ENCODE measurements at places on chromosomes 5 and 9.

DNA sequence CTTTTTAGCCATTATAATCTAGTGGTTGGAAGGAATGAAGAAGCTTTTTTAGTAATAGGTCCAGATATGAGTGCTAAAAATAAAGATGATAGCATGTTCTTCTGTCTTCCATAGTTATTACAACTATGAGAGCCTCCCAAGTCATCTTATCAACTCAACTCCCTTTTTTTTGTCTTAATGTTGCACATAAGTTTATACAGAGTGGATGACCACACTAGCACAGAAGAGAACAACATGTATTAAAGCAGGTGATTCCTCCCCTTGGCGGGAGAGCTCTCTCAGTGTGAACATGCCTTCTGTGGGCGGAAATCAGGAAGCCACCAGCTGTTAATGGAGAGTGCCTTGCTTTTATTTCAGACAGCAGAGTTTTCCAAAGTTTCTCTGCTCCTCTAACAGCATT, 40.1 kb upstream of the STX17 start:
- no peak for DNase-seq

DNA sequence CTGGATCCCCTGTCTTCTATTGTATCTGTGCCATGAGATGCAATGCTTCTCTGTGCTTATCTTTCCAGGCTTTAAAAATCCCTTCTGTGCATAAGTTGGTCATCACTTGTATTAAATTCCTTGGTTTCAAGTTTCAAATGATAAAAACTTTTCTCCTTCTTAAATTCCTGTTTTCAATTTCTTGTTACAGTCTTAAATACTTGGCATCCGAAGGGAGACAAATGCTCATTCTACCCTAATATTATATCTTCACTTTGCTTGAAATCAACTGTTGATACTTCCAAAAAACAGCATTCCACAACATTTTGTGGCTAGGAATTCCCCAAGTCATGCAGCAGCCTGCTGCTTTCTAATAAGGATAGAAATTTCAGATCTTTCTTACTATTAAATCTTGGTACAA, 413.2 kb upstream of the ACTBL2 start:
- DNase-seq = no peak

- DNase-seq = no peak
Observed at GRCh38 chr9:15211815-15212495, 95.1 kb downstream of the TTC39B start.

GRCh38 chr5:169085636-169086035, 215.3 kb downstream of the SLIT3 start:
- DNase-seq = no peak

- no peak for DNase-seq
Observed at GRCh38 chr9:107007402-107007801, 144.4 kb downstream of the ZNF462 start.

DNA sequence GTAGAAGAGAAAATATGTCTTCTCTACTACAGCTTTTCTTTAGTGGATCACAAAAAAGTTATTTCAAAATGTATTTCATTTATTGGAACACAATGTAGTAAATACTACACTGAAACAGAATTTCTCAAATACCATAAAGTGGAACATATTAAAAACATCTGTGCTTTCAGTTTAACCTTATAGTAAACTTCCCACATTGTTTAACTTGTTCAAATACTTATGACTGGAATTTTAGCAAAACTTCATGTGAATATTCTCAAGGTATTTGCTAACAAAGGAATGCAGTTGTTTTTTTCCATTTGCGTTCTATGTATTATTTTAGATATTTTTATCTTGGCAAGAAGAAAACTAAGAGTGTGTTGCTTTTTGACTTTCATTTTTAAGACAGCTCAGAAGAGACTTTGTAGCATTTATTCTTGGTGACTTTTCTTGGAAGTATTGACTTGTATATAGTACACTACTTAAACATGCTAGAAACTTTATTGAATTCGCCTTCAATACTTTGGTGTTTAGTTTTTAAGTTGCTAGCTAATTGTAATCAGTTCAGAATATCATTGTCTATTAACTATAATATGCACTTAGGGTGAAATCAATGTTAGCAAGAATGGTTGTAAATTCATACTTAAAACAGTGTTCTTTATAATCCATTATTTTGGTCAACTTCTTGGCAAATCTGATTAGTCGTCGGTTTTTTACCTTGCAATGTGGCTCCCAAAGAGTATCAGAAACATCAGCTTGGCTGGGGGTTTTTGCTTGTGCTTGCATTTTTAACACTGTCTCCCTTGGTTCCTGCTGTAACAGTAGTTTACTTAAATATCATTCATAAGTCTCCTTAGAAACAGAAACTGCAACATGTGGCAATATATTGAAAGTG, 5.0 kb upstream of the RHOBTB3 start:
- no peak for DNase-seq

GRCh38 chr5:89946916-89947315, 462.6 kb downstream of the CETN3 start:
- no peak for DNase-seq

- no peak for DNase-seq
Observed at GRCh38 chr5:1042626-1043025, 34.0 kb downstream of the NKD2 start.

DNA sequence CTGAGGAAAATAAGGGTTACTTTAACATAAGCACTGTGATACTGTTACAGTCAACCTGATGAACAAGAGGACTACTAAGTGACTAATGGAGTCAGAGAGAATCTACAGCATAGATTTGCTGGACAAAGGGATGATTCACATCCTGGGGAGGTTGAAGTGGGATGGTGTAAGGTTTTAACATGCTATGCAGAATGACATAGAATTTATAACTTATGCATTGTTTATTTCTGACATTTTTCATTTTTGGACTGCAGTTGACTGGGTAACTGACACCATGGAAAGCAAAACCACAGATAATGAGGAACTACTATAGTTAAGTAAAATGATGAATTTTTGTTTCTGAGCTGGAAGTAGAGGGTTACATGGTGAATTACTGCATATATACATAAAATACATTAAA, 389.2 kb downstream of the MAT2B start:
- DNase-seq = no peak

DNA sequence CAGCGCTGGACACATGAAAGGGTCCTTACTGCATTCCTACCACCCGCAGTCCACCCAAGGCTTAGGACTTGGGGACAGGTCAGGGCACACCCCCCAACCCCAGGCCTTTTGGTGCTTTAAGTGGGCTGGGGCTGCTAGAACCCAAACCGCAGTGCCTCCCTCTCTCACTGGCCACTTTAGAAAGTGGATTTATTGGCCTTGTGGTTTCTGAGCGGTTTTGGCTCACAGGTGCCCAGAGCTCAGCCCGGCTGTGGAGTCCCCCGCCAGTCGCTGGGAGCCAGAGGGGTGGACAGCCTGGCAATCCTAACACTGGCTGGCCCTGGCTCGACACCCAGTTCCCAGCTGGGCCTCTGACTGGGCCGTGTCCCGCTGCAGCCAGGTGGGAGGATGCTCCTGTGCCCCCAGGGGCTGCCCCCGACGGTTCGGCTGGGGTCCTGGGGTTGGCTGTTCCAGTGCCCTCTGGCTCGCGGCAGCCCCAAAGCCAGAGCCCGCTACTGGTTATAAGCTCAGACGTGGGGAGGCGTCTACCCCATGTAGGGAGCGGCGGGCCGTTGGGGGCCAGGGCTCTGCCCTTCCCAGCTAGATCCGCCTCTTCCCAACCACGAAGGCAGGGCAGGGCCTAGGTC, 65.2 kb upstream of the RNU6ATAC start:
- no peak for DNase-seq

DNA sequence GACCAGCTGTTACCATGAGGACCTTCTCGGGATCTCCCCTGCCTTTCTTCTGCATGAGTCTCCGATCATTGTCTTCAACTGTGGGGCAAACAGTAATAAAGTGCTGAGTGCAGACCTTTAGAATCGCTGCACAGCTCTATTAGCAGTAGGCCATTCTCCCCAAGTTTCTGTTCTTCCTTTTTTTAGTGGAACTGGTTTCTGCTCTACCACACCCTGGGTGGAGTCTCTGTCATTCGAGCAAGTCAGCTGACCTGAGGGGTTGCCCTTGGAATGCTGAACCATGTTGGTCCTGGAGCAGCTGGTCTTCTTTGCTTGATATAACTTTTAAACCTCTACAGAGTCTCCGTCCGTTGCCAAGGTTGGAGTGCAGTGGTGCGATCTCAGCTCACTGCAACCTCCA, 33.4 kb upstream of the GNPDA1 start:
- DNase-seq = no peak

DNA sequence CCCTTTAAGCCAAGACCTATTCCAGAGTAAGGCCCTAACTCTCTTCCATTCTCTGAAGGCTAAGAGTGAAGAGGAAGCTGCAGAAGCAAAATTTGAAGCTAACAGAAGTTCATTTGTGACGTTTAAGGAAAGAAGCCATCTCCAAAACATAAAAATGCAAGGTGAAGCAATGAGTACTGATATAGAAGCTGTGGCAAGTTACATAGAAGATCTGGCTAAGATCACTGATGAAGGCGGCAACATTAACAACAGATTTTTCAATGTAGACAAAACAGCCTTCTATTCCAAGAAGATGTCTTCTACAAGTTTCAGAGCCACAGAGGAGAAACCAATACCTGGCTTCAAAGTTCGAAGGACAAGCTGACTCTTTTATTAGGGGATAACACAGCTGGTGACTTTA, 1143.4 kb downstream of the CDH12 start:
- no peak for DNase-seq

DNA sequence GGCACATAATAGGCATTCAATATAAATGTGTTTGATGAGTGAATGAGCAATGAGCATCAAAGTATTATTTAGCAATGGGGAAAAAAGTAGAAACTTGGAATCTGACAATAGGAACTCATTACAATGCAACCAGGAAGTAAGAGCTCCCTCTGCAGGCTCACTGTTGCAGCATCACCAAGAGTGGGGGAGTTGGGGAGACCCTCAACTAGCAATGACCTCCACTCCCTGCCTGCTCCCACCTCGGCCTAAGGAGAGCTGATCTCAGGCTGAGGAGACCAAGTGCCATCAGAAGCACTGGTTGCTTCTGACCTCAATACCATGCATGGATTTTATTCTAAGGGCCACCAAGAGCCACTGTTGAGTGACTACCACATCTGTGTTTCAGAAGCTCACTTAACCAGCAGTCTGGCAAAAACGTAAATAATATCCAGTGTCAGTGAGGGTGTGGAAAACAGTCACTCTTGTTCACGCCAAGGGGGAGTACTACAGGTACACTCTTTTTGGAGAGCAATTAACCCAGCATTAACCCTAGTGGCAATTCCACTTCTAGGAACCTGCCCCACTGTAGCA, 8.0 kb downstream of the VDAC1 start:
- no peak for DNase-seq

DNA sequence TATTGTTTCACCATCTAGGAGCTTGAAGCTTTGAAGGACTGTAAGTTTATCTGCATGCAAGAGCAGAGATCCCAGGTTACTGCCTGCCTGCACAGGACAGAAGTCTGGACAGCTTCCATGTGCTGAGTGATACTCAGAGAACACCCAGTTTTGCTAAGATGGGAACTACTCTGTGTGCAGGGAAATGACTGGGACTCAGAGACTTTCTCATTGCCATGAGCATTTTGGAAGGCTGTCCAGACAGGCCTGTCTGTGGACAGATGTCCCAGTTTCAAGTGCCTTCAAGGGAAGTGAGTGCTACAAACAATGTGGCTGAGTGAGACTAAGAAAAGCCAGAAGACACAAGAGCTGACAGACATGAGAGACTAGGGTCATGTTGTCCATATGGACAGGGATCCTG, 19.2 kb upstream of the ZNF131 start:
- DNase-seq = no peak

DNA sequence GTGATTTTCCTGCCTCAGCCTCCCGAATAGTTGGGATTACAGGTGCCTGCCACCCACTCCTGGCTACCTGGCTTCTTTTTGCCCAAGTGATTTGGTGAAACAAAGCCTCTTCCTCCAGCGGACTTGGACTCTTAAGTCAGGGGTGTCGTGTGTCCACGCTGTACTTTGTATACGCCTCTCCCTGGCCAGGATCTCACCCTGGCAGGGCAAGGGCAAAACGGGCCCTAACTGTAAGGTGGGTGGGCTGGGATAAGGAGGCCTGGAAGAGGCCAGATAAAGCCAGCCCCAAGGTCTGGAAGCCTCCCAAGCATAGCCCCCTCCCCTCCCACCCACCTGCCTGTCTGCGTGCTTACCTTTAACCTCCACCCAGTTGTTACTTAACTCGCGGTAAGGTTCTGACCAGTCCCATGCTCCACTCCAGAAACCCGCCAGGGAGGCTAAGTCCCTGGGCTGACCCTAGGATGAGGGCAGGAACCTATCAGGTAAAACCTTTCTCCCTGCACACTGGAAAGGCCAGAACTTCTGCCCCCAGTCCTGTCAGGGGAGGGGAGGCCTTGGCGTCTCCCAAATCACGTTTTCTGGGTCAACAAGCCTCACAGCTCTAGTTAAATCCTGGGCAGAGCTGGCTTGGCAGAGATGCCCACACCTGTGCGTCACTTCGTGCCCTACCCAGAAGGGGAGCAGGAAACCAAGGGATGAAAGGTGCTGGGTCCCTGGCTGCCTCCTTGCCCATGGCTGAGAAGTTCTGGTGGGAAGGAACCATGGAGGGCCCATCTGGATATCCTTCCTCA, 8.4 kb downstream of the CDK9 start:
- no peak for DNase-seq

- no peak for DNase-seq
Observed at GRCh38 chr5:114952876-114953275, 216.8 kb downstream of the TRIM36 start.

DNA sequence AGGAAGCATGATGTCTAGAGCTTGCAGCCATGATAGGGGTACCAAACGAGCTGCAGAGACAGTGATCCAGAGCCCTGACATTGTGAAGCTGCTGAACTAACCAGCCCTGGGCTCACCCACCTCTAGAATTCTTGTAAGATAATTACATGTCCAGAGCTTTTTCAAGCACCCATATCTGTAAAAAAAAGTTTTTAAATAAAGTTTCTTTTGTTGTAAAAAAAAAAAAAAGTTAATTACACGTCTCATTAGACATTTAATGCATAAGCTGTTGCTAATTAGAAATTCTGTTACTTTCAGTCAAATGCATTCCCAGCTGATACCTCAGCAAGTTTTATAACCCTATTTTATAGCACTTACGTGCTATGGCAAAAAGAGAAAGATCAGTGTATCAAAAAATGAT, 65.6 kb downstream of the C9orf85 start:
- no peak for DNase-seq

DNA sequence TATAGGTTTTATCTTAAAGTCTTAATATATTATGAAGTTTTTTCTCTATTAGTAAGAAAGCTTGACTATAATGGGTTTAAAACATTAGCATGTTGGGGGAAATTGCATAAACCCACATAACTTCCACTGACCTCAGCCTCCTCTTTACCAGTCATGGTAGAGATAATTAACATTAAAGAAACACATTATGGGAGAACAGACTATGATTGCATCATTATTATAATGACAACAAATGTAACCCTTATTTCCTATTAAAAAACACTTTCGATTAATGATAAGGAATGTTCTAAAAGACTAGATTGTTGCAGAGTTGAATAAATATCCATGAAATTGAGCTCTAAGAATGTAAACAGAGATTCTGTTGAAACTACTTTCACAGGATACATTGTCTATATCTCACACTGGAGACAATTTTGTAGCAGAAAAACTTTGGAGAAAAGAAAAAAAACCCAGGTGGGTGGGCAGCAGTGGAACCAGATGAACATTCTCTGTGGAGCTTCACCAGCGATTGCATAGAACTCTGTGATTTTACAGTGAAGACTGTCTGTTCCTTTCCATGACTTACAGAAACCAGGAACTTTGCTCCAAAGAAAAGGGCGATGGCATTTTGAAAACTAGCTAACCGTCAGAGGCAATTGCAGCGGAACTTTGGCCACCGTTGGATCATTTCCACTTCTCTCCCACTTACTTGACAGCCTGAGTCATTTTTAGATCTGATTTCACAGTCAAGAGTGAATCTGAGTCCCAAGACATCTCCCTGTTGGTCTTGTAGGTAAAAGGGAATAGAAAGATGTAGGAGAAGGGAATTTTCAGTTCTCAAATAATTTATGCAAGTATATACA, 21.0 kb upstream of the ERAP2 start:
- no peak for DNase-seq
